Activated T-cell treated with anti-CD3 and anti-CD28 coated beads, Interleukin-2, amount 50 U/mL, for 24 hours (primary cell): ENCODE measurements at places on chromosomes 6 and 20.

GRCh38 chr6:132147530-132148011, 196.4 kb upstream of the CCN2 start:
- DNase-seq = no peak

- DNase-seq = no peak
These were observed 275.1 kb upstream of the CDH4 start for GRCh38 chr20:60976913-60977312.

DNA sequence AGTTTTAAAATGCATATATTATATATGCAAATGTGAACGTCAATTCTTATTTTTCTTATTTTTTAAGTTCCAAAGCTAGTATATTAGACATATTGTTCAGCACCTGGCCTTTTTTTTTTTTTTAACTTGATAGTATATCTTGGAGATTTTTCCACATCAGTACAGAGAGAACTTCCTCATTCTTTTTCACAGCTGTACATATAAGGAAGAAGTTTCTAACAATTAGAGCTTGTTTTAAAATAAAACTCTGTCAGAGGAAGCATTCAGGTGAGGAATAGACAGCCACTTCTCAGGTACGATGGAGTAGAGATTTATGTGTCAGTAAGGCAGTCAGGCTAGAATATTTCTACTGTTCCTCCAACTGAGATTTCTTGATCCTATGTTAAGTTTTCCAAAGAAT, 233.1 kb upstream of the SUPT3H start:
- DNase-seq = no peak

DNA sequence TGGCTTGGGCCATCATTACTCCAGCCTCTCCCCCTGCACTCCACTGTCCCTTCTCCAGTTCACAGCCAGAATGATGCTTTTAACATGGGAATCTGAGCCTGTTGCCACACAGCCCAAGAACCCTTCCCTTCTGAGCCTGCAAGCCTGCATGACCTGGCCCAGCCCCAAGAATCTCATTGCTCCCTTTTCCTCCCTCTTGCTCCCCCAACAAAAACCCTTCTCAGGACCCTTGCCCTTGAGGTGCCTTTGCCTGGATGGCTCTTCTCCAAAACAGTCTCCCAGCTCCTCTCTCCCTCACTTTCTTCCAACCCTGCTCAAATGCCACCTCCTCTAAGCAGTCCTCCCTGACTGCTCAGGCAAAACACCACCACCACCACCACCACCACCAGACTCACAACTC, 157.2 kb downstream of the ANKRD60 start:
- no peak for DNase-seq

DNA sequence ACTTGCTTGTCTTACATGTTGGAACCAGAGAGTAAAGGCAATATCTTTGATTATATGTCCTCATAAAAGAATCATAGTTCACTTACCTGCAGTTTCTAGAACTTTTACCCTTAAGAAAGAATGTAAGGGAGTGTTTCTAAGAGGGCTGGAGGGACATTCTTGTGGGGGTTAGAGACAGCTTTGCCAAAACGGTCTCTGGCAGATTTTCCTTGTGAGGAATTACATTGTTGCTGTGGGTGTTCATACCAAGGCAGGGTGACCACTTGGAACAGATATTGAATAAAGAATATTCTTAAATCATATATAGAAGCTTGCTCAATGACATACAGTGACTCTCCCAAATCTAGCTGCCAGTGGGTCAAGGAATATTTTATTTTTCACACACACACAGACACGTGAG, 517.6 kb upstream of the SOX4 start:
- no peak for DNase-seq

GRCh38 chr6:12804952-12805645, 88.5 kb downstream of the PHACTR1 start:
- DNase-seq = no peak

GRCh38 chr6:136820561-136820960, 1.8 kb upstream of the PEX7 start:
- no peak for DNase-seq

GRCh38 chr6:8825726-8826125, 390.4 kb upstream of the SLC35B3 start:
- DNase-seq = no peak

DNA sequence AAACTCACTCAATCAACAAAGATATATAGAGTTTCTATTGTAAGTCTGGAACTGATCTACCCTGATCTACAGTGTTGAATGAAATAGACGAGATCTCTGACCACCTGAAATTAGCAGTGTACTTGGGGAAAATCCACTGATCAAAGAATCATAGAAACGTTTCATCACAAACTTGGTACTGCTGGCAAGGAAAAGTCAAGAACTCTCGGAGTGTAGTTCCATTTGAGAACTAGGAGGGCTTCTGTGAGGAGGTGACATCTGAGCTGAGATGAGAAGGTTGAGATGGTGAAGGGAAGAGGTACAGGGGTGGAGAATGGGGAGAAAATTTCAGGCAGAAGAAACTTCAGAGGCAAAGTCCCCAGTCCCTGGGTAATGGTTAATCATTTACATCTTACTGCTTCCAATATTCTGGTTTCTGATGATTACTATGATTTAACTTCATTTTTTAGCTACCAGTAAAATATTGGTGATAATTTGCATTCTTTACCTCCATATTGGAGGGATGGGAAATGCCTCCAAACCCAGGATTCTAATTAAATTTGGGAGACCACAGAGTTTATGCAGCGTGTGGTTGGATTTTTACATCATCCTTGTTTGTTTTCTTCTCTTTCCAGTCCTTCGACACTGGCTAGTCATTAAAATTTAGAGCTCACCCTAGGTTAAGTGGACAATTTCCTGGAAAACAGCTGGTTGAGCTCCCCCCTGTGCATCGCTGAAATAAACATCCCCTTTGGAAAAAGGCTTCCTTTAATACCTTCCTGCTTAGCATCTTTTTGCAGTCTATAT, 191.9 kb downstream of the BCAS1 start:
- no peak for DNase-seq

- DNase-seq = no peak
These were observed 75.8 kb downstream of the PREP start for GRCh38 chr6:105326833-105327770.

GRCh38 chr20:41618807-41619311, 682 bp upstream of the CHD6 start:
- DNase-seq = no peak

DNA sequence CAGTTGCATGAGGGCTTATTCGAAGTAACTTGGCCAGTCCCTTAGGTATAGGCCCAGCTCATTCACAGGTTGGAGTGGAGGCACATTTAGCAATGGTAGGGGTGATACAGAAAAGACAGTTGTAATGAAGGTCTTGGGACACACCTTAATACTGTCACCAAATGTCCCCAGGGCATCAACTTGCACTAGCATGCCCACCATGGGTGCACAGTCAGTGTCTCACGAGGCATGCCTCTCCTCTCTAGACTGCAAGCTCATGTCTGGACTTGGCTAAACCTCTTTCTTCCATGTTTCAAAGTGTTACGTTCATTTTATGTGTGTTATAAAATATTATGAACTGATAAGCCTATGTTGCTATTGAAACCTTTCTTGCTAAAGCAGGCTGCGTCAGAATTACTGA, 124.0 kb upstream of the ECI2 start:
- DNase-seq = no peak

DNA sequence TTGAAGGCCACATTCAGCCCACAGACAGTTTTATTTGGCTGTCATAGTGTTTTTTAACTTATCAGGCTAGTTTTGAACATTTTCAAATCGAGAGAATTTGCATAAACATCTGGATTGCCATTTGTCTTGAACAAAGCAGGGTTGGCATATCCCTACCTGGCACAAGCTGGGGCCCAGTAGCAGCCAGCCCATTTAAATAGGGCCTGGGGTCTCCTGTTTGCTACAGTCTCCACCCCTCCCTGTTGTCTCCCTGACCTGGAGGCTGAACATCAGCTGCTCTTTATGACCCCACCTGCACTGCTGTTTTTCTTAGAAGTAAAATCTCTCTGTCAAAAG, 10.5 kb downstream of the BCAS4 start:
- no peak for DNase-seq

DNA sequence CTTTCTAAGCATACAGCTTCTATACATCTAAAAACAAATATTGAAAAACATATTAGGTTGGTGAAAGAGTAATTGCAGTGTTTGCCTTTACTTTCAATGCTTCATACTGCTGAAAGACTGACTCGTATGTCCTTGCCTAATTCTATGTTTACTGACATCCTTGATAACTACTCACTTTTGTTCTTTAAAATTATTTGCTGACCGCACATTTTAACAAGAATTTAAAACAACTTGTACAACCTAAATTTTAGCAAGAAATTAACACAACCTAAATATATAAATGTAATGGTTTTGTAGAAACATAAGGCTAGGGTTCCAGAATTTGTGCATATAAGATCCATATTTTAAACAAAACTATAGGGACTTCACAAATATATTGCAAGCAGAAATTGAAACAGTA, 640.2 kb upstream of the MMS22L start:
- no peak for DNase-seq

DNA sequence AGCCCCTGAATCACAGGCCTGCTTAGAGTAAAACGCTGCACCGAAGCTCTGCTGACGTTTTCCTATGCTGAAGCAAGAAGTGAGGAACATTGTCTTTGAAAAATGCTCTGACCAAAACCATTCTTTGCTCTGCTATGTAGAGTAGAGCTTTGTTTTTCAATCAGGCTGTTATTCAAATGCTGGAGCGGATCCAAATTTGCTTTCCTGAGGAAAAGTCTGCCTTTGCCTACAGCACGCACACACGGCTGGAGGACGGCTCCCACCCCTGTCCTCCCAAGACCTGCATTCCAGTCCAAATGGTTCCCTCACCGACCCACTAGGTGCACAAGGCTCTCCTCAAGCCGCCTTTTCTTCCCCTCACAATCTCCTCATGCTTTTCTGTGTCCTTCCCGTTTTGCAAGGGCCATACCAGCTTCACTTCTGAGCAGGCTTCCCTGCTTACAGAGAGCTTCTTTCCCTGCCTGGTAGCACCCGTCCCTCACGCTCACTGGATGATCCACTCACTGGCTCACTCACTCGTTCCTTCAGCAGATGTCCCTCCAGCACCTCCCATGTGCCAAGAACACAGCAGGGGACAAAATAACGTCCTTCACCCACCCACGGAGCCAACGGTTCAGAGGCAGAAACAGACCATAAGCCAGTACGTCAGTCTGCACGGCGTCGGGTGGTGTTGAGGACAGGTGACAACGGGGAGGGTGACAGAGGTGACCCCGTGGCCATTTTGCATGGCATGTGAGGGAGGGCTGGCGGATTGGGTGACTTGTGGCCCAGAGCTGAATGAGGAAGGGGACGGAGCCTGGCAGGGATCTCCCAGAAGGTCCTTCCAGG, 137.9 kb upstream of the NEDD9 start:
- no peak for DNase-seq

GRCh38 chr20:38115205-38115604, 49.9 kb downstream of the TGM2 start:
- no peak for DNase-seq

DNA sequence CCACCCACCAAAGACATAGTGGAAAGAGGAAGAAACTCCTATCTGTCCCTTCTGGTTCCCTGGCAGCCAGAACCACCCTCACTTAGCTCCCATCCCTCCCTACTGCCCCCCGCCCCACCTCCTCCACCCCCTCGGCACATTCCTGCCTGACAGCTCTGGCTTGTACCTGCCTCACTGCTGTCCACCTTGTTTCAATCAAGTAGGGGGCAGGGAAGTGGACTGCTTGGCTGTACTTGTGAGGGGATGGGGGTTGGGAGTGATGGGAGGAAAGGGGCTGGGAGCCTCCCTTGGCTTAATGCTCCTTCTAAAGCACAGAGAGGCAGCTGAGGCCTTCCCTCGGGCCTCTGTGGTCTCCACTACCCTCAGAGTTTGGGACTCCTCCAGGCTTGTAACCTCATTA, 22.1 kb upstream of the ZNF76 start:
- no peak for DNase-seq

DNA sequence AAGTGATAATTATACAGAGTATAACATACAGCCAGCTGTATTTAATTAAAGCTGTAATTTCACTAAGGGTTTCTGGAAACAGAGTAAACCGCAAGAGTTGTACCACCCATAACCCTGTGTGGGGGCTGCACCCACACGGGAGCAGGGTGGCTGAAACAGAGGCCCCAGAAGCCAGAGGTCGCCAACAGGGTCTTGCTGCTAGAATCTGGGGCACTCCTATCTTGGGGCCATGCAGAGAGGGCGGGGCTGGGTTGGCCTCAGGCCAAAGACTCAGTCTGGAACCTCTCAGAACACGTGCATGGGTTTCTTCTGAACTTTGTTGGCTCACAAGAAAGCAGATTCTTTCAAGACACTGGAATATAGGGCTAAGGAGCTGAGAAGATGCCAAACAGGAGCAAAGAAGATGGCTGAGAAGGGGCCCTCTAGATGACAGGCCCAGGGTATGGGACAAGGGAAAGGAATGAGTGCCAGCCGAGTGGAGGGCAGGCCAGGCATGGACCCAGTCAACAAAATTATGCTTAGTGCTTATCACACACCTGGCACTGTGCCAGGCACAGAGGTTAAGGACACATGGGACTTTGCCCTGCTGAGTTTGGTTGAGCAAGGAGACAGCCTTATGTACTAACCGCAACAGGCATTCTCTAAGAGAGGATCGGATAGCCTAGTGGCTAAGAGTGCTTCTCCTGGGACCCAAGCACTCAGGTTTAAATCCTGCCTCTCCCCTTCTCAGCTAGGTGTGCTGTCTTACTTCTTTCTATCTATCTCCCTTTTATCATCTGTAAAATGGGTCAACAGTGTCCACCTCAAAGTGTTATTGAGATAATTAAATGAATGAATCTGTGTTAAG, 96.6 kb upstream of the FOXP4 start:
- no peak for DNase-seq

DNA sequence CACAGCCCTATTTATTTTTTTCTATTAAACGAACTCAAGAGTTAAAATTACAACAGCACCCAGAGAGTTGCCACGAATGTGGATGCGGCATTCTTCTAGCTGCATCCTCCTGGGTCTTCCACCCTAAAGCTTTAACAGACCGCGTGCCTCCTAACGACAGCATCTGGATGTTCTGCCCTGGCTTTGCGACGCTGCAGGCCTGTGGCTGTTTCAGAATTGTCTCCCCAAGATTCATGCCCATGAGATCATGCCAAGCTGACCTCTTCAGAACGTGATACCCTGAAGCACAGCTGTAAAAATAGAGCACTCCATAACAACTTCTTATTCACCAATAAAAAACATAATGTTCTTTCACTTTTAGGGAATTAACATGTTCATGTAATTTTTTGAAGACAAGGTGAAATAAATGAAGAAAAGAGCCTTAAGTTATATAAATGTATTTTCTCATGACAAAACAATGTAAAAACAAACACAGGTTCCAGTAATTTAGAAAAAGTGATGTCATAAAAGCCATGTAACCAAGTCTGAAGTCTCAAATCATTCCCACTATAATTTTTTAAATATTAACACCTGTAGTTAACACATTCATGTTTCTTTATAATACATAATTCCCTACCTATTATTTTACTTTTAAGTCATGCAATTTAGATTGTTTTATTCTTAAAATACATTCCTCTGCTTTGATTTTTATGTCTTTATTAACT, 26.5 kb downstream of the HIVEP2 start:
- no peak for DNase-seq

- DNase-seq = no peak
These were observed 41.9 kb downstream of the PRR18 start for GRCh38 chr6:166266336-166266735.
